ENCODE measurements at places on chromosomes 16 and 17.

DNA sequence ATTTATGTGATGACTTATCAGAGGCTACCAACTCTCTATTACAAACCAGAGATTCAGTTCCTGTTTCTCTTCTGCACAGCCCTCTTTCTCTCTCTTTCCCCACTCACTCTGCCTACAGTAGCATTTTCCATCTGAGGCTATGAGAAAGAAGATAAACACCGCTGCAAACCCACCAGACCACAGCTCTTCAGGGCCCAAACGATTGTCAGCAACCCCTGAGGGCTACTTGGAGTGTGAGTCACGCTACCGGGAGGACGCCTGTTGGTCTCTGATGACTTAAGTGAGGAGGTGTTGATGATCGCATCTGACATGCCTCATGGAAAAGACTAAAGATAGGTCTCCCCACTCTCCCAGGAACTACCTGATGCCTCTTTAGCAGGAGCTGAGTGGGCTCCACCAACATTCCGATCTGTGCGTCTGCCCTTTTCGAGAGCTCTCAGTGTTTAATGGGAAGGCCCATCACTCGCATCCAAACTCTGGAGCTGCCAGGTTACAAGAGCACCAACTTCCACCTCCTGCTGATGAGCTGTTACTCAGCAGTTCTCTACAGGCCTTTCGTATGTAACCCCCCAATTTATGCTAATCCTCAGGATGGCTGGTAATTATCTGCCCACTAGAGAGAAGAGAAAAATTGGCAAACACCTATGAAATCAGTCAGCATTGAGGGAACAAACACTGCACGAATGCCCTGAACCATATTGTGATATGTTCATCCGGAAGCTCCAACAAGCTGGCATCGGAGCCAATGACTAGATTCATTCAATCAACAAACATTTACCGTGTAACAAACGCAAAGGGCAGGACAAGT lies 9.2 kb downstream of the GRIN2A start:
- no peak for DNase-seq

DNA sequence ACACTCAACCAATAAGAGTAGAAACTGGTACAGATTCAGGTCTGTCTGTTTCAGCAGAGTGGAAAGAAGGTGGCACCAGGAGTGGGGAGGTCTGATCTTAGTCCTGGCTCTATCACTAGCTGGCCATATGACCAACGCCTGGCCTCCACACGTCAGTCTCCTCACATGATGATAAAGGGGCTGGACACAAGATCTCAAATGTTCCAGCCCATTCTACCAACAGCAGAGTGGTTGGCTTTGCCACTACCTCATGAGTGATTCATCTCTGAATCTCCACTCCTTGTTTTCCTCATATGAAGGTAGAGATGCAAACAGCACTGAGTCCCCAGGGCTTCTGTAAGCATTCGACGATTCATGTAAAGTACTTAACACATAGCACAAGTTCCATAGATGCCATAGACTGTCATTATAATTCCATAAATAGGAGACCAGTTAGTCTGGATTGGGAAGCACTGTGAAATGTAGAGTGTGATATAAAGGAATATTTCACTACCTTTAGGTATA lies 281.9 kb upstream of the ASIC2 start:
- no peak for DNase-seq

GRCh38 chr16:79469999-79470398 lies 130.5 kb downstream of the MAF start:
- DNase-seq, result peak; percentile 24

GRCh38 chr16:81723098-81723723 lies 55.9 kb upstream of the PLCG2 start:
- peak; percentile 92 for DNase-seq

GRCh38 chr16:57127037-57127763 lies 34.8 kb downstream of the CPNE2 start:
- DNase-seq, result no peak

DNA sequence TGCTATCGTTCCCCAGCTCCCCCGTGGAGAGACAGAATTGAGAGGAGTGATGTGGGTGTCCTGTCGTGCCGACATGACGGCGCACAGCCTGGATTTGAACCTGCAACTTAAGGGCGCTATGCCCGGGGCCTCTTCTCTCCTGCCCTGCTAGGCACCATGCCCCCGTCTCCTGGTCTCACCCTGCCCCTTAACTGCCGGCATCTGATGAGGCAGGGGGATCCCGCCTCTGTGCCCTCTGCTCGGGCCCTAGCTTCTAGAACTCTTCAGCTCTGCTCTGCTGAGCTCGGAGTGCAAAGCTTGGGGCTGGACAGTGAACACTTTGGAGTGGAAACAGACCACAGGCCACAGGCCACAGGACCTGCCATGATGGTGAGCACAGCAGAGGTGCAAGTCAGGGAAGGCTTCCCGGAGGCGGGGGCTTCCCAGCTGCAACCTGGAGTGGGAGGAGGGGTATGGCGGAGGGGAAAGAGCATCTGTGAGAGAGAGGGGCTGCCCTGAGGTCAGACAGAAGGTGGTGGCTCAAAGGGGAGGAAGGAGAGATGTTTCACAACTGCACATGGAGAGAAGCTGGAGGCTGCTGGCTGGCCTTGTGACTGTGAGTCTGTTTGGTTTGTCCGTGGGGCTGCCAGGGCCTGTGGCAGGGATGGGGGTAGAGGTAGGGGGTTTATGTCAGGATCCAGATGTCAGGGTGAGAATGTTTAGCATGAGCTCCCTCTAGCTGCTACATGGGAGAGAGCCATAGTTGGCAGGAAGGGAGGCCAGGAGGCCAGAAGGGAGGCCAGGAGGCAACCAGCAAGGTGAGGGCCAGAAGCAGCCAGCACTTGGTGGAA lies 107.8 kb downstream of the CRLF3 start:
- no peak for DNase-seq

- peak; percentile 87 for DNase-seq
Measured at GRCh38 chr17:74960570-74961342, 11.8 kb downstream of the HID1 start.

DNA sequence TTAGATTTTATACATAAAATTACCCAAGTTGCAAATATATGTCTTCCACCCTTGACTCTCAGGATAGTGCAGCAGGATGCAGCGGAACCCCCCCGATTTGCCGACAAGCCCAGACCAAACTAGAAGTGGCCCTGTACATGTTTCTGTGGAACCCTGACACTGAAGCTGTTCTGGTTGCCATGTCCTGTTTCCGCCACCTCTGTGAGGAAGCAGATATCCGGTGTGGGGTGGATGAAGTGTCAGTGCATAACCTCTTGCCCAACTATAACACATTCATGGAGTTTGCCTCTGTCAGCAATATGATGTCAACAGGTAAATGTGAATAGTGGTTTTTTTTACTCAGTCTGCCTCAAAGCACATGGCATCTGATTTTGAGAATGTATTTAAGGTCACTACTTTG lies 70.7 kb downstream of the OMG start:
- DNase-seq, result no peak

DNA sequence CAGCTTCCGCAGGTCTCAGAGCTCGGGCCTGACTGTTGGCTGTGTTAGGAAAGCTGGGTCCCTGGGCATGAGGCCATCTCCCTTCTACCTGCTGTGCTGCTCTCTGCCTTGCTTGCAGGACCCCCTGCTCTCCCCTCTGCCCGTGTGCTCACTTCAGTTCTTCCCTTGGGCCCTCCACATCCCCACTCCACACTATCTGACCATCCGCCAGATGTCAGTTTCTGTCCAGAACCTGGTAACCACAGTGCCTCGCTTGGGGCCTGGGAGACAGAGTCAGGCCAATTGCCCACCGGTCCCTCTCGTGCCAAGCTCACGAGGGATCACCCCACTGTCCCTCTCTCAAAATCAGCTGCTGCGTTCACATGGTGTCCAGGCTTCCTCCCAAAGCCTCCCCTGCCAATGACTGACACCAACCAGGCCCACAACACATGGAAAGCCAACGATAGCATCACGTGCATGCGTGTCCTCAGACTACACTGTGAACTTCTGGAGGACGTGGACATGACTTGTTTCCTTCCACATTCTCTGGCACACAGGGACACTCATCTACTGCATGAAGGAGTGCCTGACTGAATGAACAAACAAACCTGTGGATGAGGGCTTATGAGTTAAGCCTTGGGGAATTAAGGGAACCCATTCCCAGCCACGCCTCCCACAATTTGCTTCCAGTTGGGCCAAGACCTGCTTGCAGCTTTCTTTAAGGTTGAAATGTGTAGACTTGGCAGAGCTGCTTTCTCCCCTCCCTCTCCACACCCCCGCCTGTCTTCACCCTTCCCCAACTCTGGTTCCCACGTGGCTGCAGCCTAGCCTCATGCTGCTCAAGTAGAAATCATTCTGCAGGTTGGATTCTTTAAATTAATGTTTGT lies 72.5 kb upstream of the ZNF423 start:
- DNase-seq, result no peak

DNA sequence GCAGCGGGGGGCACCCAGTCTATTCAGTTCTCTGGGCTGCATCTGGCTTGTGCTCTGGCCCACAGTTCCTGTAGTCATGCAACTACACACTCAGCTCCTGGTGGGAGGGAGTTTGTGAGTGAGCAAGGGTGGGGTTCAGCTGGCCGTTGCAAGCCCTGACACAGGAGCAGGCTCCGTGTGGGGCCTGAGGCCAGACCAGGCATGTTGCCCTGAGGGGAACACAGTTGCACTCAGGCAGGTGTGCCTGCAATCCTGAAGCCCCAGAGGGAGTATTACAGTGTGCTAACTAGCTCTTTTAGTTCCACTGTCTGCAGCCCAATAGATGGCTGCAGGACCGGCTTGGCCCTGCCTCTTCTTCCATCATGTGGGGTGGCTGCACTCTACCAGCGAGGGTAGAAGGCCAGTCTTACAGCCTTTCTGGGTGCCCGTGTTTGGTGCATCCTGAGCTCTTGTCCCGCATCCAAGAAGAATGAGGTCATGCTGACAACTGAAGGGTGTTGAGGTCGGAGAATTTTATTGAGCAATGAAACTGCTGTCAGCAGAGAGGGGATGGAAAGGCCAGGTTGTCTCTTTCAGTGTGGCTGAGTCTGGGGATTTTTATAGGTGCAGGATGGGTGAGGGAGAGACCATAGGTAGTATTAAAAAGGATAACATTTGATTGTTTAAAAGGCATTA lies 49.9 kb upstream of the ELAC2 start:
- no peak for DNase-seq

DNA sequence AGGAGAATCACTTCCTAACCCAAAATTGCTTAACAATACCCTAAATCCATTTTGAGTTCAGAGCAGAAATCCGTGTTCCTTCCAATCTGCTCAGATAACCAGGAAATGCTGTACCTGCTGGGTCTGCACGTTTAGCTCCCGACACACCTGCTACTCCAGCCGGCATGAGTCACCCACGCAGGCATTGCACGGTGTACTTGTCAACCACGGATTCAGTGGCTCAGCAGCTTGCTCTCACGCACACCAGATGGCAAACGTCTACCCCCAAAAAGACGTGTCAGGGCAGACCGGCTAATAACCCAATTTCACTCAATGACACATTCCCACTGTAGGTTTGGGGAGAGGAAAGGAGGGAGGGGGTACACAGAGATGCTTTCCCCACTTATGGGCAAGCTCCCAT lies 468.1 kb downstream of the SOX9 start:
- peak; percentile 86 for DNase-seq

GRCh38 chr16:1770328-1771187 lies 785 bp downstream of the NME3 start:
- peak; percentile 56 for DNase-seq

GRCh38 chr16:82792693-82793092 lies 165.9 kb downstream of the CDH13 start:
- no peak for DNase-seq

- DNase-seq, result no peak
Measured at GRCh38 chr16:78718141-78718540, 618.7 kb downstream of the WWOX start.

DNA sequence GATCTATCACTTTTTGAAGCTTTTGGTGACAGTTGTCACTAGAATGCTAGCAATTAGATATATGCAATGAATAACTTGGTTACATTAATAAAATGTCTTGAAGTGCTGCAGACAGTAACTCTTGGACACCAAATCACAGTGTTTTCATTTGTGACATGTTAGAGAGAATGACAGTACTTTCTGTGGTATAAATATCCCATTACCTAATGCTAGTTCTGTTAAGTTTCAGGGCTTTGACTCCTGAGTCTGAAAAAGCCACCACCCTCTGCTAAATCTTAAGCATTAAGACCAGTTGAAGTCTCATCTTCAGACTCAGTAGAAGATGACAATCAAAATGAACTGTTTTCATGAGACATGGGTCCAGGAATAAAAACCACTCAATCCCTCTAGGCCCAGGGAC lies 10.6 kb upstream of the CPHXL2 start:
- no peak for DNase-seq

GRCh38 chr17:34246446-34246845 lies 8.6 kb upstream of the CCL2 start:
- DNase-seq, result no peak

- peak; percentile 46 for DNase-seq
Measured at GRCh38 chr17:48002916-48003416, 32.1 kb downstream of the CDK5RAP3 start.

DNA sequence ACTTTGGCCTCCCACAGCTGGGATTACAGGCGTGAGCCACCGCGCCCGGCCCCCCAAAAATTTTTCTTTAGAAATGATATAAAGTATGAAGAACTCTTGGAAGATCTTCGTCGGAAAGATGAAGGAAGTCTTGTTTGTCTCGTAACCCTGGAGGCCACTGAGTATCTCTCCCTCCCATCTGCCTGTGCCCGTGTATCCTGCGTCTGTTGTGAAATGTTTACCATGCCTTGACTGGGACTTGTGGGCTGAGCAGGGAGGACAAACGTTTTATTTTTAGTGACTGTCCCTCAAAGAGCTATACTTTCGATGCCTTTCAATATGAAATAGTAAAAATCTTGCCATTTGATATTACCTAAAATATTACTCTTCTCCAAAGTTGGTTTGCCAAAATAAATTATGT lies 121.2 kb downstream of the RPTOR start:
- no peak for DNase-seq

DNA sequence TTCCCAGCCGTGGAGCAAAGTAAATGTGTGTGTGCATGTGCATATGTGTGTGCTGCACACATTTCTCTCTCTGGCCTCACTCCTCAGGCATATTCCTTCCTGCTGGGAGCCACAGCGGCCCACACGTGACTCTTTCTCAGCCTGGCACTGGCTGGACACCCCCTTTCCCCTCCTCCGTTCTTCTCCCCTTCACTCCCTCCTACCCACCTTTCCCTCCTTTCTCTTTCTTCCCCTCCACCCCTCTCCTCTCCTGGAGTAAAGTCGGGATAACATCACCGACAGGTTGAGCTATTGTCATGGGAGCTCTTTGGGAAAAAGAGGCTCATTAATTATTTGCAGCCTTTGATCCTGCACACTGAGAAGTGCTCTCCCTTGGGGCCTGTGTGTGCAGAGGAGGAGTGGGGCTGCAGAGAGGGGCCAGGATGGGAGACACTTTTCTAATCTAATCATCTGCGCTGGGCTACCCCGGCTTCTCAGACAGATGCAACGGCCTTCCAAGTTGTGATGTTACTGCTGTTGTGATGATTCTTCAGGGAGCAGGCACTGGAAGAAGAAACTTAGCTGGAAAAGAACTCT lies 126.3 kb upstream of the HSBP1 start:
- DNase-seq, result no peak

- no peak for DNase-seq
Measured at GRCh38 chr17:4090898-4091297, 51.9 kb downstream of the ZZEF1 start.

DNA sequence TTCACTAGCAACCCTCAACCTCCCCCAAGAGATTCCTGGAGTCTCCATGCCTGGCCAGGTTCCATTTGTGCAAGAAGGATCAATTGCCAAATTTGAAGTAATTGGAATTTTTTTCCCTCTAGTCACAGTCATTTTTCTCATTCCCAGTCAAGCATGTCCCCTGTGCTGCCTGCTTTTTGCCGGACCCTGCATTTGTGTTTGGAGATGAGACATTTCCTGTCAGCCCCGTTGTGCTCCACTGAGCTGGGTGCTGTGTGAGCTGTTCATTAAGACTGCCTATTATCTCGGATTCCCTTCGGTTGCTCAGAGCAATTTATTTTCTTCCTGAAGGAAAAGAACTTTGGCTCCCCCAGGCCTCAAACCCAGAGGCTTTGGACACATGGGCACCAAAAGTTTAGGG lies 201.0 kb upstream of the NLRP1 start:
- no peak for DNase-seq

All from hepatocyte (in vitro differentiated cells).